ENCODE measurements at places on chromosomes 2 and 18. TPM values are rescaled to one million over a fixed set of nuclear protein-coding genes. Genes with fewer than 3 reads are reported as not detected.

Gene RIT2
- 0.22 TPM for polyA plus RNA-seq

DNA sequence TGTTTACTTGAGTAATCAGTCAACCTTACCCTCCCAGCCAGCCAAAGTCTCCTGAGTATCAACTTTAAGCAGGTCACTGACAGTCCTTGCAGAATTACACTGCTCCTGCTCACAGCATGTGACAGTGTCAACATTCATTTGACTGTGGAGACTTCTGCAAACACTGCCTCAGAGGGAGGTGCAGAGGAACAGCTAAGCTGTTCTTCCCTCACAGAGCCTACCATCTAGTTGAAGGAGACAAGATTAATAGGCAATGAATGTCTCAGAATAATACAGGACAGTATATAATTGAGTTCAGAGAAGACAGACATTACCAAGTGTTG, 11.9 kb downstream of the SLC14A2 start:
- DNase-seq: no peak

GRCh38 chr18:55663891-55664290, 75.9 kb upstream of the TCF4 start:
- DNase-seq: no peak

Gene SERPINB4
- polyA plus RNA-seq: 0.08 TPM

DNA sequence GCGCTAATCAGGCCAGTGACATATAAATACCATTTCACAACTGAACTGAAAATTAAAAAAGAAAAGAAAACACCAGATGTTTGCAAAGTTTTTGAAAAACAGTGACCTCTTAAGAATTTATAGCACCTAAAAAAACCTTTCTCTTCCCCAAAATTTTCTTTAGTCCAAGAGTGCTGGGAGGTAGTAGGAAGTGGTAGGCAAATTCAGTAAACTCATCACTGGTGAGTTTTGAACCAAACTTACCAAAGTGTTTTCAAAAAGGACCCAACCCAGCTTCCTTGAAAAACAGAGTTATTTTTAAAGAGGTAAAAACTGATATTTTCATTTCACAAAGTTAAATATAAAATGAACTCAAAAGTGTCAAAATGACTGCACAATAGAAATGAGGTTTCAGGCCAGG, 90.4 kb downstream of the TMEM247 start:
- no peak for DNase-seq
